ENCODE measurements at places on chromosomes 6 and 20. TPM values are rescaled to one million over a fixed set of nuclear protein-coding genes. Genes with fewer than 3 reads are reported as not detected.

- no peaks in the 10 kb centered on the region for H3K4me1 ChIP-seq
- no peak for DNase-seq
- H3K4me3 ChIP-seq, result no peak overlapping the region
- H3K27me3 ChIP-seq, result no peaks in the 10 kb centered on the region
Measured at GRCh38 chr6:123159861-123160260, 163.8 kb downstream of the CLVS2 start.

- no peaks in the 10 kb centered on the region for H3K4me1 ChIP-seq
- H3K27me3 ChIP-seq, result peaks cover 1% of the 10 kb centered on the region
- no peak overlapping the region for H3K4me3 ChIP-seq
Measured at GRCh38 chr6:112636650-112637262, 289.6 kb downstream of the RFPL4B start.

OR2J1 gene
- total RNA-seq, result not detected

DNA sequence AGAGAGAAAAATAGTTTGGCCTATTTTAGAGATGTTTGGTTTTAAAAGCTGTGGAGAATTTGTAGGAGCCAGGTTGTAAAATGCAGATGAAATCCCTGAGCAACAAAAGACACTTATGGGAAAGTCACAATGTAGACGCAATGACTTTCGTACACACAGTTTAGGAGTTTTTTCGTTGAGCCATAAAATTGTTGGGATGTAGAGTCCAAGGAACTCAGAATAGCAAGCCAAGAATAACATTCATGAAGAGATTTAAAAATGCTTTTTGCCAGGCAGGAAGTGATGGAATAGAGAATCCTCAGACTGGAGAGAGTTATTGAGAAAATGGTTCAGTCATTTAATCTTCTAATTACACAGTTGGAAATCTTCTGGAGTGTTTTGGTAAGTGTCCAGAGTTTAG, 11.5 kb upstream of the PROKR2 start:
- no peaks in the 10 kb centered on the region for H3K36me3 ChIP-seq
- no peak overlapping the region for H3K27ac ChIP-seq
- H3K4me3 ChIP-seq, result no peak overlapping the region
- DNase-seq, result no peak
- peaks cover 19% of the 10 kb centered on the region for H3K27me3 ChIP-seq

GRCh38 chr20:63863798-63864544, 1.1 kb upstream of the TPD52L2 start:
- peak overlapping the region; percentile 79 for H3K4me3 ChIP-seq
- peak overlapping the region; percentile 92 for H3K27ac ChIP-seq
- peak; percentile 86 for DNase-seq
- peaks cover 28% of the 10 kb centered on the region for H3K36me3 ChIP-seq
- H3K4me1 ChIP-seq, result peaks cover 30% of the 10 kb centered on the region

DNA sequence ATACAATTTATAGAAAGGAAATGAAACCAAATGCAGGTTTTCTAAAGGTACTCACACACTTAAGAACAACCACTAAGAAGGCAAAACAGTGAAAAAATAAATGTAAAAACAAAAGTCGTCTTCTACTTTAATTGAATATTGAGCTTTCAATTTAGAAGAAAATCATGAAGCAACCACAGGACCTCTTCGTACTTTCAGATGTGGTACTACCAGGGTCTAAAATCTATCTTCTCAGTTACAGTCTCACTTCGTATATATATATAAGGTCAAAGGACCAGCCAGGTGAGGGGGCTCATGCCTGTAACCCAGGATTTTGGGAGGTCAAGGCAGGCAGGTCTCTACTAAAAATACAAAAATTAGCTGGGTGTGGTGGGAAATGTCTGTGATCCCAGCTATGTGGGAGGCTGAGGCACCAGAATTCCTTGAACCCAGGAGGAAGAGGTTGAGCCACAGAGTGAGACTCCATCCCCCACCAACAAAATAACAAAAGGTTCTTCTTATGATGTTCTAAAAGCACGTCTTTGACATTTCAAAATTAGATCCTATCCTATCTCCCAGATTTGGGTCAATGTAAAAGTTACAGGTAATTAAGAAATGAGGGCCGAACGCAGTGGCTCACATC, 12.5 kb downstream of the ROMO1 start:
- H3K4me3 ChIP-seq, result peak overlapping the region; percentile 33
- no peak for DNase-seq
- peaks cover 48% of the 10 kb centered on the region for H3K4me1 ChIP-seq
- H3K27ac ChIP-seq, result peak overlapping the region; percentile 86

NKAIN4 gene
- total RNA-seq, result not detected

DNA sequence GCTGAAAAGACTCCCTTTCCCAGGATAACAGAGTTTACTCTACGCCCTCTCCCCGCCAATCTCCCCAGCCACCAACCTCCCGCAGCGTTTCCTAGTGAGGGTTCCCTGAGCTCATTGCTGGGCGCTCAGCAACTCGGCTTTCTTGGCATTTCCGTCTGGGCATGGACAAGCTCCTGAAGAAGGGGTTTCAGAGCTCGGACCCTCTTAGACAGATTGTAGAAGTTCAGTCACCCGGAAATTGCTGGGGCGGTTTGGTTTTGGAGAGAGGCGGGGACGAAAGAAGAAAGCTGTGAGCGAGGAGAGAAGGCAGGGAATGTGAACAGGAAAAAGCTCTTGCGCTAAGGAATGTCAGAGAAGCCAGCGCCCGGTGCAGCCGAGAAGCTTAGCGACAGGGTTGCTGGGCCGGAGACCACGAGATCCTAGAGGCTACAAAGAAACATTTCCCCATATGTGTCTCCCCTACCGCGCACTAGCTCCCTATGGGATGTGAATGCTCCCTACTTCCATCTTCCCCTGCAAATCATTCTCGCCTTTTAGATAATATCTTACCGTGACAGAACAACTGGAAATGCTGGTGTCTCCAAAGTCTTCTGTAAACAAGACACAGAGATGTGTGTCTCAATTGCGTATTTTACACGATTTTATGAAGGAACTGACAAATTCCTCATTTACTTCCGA, 15.8 kb downstream of the POM121L2 start:
- peaks cover 68% of the 10 kb centered on the region for H3K27me3 ChIP-seq
- peaks cover 9% of the 10 kb centered on the region for H3K4me1 ChIP-seq
- H3K27ac ChIP-seq, result no peak overlapping the region

GRCh38 chr6:144534180-144534579, 249.0 kb downstream of the UTRN start:
- no peaks in the 10 kb centered on the region for H3K4me1 ChIP-seq
- H3K27me3 ChIP-seq, result no peaks in the 10 kb centered on the region
- peaks cover 36% of the 10 kb centered on the region for H3K36me3 ChIP-seq
- no peak for DNase-seq
- no peak overlapping the region for H3K27ac ChIP-seq

CLPSL1 gene
- total RNA-seq, result not detected

GRCh38 chr20:24670981-24671380, 201.6 kb downstream of the SYNDIG1 start:
- no peak overlapping the region for H3K27ac ChIP-seq
- no peaks in the 10 kb centered on the region for H3K36me3 ChIP-seq
- no peak for DNase-seq
- no peaks in the 10 kb centered on the region for H3K27me3 ChIP-seq

DNA sequence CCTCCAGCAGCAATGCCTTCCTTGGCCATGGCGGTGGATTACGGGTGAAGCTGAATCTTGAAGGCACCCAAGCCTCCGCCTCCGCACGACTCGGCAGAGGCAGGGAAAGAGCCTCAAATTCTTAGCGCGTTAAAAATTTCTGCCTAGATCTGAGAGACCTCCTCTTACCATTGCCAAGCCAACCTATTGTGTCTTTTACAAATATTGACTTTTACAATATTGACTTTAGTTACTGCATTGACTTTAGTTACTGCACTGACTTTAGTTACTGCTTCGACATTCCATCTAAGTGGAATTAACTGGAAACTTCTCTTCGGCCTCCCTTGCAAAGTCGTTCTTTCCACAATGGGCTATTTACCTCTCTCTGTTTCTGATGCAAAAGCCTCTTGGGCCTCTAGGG, 13.8 kb upstream of the AKAP12 start:
- no peak overlapping the region for H3K27ac ChIP-seq
- H3K4me1 ChIP-seq, result peaks cover 13% of the 10 kb centered on the region
- peaks cover 7% of the 10 kb centered on the region for H3K27me3 ChIP-seq
- H3K36me3 ChIP-seq, result no peaks in the 10 kb centered on the region
